Tibial nerve (tissue), 4 donors: ENCODE measurements at places on chromosomes 7 and 10. TPM values are rescaled to one million over a fixed set of nuclear protein-coding genes. Genes with fewer than 3 reads are reported as not detected.

GRCh38 chr7:95906851-95907250, 134.5 kb downstream of the DYNC1I1 start:
- no peak for DNase-seq

- no peak for DNase-seq
Observed at GRCh38 chr10:132269266-132270230, 38.2 kb downstream of the STK32C start.

- DNase-seq: no peak
Observed at GRCh38 chr10:20931156-20931795, 34.2 kb upstream of the NEBL start.

Gene SLC13A4
- total RNA-seq: not detected

GRCh38 chr7:199483-200249, 7.3 kb downstream of the FAM20C start:
- no peak for DNase-seq

DNA sequence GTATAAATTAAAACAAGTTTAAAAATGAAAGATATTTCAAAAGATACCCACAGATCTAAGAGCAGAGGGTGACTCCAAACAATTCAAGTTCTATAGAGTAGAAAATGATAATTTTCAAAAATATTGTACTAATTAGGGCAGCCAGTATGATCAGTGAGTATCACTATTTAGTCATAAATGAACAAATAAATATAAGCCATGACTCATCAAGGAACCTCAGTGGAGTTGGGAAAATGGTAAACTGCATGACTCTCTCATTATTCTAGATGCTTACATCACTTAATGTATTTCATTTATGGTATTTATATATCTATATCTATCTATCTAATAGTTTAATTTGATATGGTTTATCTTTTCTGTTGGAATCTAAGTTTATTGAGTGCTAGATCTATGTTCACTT, 94.3 kb downstream of the THSD7A start:
- no peak for DNase-seq

- DNase-seq: no peak
Observed at GRCh38 chr10:86699991-86700840, 31.9 kb downstream of the LDB3 start.

Gene FEZF1
- total RNA-seq: not detected

DNA sequence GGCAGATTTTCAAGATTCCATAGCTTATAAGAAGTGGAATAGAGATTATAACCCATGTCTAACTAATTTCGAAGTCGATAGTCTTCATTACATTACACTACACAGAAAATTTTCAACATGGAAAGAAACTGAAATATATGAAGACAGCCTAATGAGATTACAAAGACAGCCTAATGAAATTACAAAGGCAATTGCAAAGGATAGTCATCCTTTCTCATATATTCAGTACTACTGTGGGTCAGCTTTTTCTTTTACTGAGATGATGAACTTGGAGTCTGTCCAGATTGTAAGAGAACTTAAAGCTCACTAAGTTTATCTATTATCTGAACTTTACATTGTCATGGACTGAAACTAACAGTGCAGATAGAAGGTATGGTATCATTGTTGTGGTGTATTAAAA, 304.4 kb upstream of the MBL2 start:
- no peak for DNase-seq

DNA sequence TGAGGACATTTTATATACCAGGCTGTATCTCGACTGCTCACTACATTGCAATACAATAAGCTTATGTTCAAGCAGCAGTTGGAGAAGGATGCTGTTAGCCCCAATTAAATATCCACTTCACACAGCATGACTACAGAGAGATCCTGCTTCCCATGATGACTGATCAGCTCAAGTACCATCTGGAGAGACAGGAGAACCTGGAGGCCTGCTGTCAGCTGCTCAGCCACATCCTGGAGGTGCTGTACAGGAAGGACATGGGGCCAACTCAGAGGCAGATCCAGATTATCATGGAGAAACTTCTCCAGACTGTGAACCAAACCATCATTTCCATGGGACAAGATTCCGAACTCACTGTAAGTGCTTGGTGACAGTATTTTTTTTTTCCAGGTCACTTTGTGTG, 22.5 kb downstream of the RNF133 start:
- no peak for DNase-seq

GRCh38 chr10:51918884-51919325, 219.5 kb upstream of the CSTF2T start:
- DNase-seq: no peak

DNA sequence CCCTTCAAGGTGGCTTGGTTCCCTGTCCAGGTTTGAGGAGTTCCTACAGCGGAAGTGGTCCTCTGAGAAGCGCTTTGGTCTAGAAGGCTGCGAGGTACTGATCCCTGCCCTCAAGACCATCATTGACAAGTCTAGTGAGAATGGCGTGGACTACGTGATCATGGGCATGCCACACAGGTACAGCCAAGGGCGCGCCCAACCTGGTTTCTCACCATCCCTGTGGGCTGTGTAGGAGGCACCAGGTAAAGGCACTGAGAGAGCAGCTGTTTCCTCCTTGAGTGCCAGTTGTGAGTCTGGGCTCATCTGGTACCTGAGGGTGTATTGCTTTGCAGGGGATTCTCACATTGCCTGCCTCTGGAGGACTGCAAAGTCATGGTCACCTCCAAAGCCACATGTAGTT, 68.0 kb downstream of the OGDH start:
- no peak for DNase-seq

- no peak for DNase-seq
Observed at GRCh38 chr10:14683256-14683655, 91.4 kb downstream of the FAM107B start.

Gene EPDR1
- total RNA-seq: 44.4 TPM
